Hepatic stellate cell (primary cell): ENCODE measurements at places on chromosomes 11 and 22.
A peak's percentile ranks its signal among the peaks of the same experiment; 100 is the strongest.

DNA sequence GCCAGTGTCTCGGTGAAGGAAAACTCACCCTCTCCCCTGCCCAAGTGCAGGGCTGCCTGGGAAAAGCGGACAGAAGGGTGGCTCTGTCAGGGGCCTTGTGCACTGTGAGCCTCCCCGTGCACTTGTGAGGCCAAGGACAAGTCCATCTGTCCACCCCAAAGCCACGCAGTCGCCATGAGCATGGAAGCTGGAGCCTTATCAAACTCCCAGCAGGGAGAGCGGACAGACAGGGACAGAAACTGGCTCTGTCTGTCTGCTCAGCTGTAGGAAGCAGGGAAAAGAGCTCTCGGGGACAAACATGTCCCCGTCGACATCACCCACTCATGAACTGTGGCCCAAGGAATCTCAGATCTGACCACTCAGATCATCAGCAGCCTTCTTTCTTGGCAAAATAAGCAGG, 1385.4 kb downstream of the TBC1D22A start:
- no peak for DNase-seq

DNA sequence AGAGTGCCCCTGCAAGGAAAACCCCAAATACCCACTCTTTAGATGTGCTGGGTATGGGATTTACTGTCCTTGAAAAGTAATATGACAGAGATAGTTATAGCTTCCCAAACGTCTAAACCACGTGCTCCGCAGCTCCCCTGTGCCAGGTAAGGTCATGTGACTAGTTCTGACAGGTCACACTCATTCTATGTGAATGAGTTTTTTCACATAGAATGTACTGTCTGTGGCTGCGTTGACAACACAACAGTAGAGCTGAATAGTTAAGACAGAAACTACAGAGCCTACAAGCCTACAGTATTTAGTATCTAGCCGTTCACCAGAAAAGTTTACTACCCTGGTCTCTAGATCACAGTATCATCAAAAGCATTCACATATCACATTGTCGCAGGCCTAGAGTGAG, 236.2 kb downstream of the ETS1 start:
- DNase-seq: no peak

- no peak for DNase-seq
Measured at GRCh38 chr11:106280036-106280435, 202.6 kb downstream of the AASDHPPT start.

DNA sequence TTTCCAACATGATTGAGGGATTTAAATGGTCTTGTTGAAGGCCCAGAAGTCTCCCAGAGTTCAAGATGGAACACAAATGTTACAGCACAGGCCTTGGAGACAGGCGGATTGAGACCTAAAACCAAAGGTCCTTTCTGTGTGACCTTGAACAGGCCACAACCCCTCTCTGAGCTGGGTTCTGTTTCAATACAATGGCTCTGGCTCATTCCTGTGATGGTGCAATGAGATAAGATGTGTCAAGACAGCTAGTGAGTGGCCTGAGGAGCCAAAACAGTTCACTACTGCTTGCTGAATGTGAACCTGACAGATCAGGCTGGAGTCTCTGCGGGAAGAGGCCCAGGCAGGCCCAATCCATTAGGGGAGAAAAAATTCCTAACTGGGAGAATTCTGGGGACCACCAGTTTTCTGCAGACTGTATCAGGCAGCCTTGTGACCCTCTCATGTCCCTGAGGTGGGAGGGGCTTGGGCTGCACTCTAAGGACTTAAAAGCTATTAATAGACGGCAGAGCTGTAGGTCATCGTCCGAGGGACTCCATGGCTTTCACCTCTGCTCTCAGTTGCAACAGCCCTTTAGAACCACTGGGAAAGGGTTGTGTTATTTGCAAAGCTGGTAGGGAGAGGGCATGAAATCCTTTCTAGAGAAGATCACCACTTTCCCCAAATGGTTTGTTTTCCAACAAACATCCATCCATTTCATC, 126.1 kb upstream of the TEAD1 start:
- DNase-seq: no peak

DNA sequence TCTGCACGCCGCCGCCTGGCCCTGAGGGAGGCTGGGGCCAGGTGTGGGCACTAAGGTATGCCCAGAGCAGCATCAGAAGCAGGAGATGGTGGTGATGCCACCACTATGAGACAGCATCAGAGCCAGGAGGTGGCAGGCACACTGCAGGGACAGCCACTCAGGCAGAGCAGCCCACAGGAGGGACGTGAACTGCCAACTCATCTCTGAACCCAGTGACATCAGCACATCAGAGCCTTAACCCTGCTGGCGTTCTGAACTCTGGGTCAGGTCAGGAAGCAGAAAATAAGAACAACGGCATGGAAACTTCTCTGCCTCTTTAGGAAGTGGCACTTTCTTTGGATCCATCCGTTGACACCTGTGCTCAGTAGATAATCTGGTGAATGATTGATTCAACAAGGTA, 14.7 kb upstream of the IFT27 start:
- no peak for DNase-seq

- DNase-seq: peak; percentile 37
Measured at GRCh38 chr11:119093942-119094815, 7.5 kb downstream of the DPAGT1 start.

DNA sequence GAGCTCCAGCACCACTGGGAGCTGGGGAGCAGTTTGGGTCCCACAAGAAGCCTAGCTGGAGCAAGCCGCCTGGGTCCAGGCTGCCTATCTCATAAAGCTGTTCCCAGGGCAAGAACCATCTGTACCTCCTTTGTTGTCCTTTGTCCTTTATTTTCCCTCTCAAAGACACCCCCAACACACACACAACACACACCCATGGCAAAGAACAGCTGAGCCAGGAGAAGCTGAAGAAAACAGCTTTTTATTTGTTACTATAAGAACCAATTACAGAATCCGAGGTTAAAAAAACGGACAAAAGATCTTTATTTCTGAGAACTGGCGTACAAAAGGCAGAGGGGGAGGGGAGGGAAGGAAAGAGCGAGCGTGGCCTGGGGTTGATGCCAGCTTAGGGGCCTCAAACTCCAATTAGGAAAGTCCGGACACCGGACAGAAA, 1.7 kb upstream of the TUT1 start:
- DNase-seq: no peak

- DNase-seq: no peak
Measured at GRCh38 chr11:128187835-128188234, 399.5 kb downstream of the ETS1 start.

- peak; percentile 55 for DNase-seq
Measured at GRCh38 chr11:78420796-78421209, 3.2 kb upstream of the GAB2 start.

DNA sequence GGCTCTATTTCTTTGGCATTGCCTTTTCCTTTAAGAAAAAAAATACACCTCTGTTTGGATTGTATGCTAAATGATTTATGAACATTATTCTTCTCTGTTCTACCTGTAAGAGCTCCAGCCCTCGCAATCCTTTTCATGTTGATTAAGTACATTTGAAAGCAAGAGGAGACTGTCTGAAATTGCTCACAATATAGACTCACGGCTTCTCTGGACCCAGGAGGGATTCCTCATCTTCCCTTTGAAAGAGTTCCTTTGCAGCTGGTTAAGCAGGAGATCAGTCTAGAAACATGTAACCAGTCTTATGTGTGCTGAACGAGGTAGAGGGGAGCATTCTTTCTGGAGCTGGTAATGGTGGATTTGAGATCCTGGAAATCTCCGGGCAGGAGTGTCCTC, 47.4 kb downstream of the PKNOX2 start:
- no peak for DNase-seq

GRCh38 chr22:37954686-37955085, 1.2 kb downstream of the POLR2F start:
- DNase-seq: no peak

DNA sequence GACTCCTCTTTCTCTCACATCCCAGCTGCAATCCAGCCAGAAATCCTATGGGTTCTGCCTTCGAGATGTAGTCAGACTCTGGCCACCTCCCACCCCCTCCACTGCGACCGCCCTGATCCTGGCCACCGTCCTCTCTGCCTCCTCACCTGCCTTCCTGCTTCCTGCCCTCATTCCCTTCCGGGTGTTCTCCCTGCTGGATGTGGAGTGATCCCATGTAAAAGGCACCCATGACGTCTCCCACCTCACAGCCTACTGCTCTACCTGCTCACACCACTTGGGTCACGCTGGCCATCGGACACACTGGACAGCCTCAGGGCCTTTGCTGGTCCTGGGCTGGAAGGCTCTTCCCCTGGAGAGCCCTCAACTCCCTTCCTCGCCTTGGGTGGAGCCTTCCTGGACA, 33.7 kb upstream of the CD5 start:
- DNase-seq: no peak

DNA sequence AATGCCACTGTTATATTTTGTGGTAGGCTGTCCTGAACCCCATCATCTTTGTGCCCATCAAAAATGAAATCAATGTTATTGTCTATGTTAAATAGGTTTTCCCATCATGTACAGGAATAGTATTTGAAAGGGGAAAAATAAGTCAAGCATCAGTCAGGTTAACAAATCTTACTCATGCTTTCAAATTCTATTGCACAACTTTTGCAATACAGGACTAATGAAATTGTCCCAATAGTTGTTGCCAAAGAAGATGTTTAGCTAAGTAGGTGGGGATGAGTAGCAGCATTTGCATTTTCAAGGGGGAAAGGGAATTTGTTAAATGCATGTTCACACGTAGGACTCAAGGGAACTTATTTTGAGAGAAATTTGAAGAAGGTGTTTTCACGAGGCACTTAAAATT, 962.1 kb downstream of the JRKL start:
- no peak for DNase-seq

DNA sequence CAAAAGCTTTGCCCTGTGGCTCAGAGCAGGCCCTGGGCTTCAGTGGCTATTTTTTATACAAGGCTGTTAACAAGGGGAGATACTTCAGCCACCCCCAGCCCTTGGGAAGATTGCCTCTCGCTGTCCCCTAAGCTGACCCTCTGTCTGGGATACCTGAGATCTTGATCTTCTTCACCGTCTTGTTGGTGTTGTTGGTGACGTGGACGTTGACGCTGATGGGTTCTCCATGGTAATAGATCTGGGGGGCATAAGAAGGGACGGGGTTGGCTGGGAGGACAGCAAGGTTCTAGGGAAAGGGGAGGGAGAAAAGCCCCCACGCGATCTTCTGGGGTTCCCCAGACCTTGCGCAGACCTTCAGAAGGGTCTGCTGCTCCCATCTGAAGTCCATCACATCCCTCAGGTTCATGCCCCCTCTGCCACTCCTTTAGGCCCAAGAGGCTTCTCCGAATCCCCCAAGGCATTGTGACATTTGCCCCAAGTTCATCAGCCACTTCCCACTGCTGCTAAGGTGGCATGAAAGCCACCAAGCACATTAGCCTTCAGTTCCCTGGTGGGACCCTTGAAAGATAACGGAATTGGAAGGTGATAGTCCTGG, 36.7 kb downstream of the TPBGL start:
- no peak for DNase-seq

GRCh38 chr11:114346709-114347141, 50.5 kb downstream of the NNMT start:
- no peak for DNase-seq

- no peak for DNase-seq
Measured at GRCh38 chr11:110367571-110367970, 62.2 kb upstream of the FDX1 start.
